SIG-M5 (cell line): ENCODE measurements at places on chromosomes 16 and 17.

GRCh38 chr17:80643326-80644099 is 98.9 kb downstream of the RPTOR start:
- DNase-seq, result no peak

DNA sequence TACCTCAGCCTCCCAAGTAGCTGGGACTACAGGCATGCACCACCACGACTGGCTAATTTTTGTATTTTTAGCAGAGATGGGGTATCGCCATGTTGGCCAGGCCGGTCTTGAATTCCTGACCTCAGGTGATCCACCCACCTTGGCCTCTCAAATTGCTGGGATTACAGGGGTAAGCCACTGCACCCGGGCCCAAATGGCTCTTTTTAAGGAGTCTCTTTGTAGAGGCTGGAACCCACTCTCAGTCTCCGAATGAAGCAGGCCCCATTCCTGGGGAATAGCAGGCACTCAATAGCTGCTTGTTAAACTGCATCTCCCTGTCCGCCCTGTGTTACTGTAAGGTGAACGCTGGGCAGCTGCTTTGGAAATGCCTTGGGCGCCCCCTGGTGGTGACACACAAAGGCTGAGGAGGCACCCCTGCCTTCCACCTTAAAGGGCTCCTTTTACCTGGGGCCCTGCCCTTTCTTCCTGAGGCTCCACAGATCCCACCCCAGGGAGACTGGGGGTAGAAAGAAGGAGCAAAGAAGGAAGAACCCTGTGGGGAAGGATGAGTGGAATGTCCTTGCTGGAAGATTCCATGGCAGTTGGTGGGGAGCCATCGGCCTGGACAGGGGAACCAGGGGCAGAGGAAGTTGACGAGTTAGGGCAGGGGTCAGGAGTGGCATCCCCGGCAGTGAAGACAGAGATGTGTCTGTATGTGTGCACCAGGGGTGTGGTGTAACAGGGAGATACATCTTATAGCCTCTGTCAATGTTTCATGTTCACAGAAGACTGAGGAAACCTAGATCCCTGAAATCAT is 6.1 kb upstream of the SP2 start:
- no peak for DNase-seq

DNA sequence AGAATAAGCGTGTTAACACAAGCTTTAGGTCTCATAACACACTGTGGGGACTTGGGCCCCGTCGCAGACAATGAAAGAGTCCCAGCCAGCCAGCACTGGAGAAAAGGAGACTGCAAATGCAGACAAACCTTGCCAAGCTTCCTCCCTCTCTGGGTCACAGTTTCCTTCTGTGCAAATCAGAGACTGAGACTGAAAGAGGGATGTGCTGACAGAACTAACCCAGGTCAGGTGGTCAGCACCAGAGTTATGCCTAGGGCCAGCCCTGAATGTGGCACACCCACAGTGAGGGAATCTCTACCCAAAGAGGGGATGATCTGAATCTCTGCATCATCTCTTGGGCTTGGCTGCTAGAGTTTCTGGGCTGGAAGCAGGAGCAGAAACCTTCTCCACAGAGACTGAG is 282.3 kb upstream of the CCL2 start:
- no peak for DNase-seq

GRCh38 chr16:19118938-19119431 is 5.2 kb downstream of the ITPRIPL2 start:
- no peak for DNase-seq

GRCh38 chr16:728131-728889 is 1.4 kb downstream of the HAGHL start:
- no peak for DNase-seq

DNA sequence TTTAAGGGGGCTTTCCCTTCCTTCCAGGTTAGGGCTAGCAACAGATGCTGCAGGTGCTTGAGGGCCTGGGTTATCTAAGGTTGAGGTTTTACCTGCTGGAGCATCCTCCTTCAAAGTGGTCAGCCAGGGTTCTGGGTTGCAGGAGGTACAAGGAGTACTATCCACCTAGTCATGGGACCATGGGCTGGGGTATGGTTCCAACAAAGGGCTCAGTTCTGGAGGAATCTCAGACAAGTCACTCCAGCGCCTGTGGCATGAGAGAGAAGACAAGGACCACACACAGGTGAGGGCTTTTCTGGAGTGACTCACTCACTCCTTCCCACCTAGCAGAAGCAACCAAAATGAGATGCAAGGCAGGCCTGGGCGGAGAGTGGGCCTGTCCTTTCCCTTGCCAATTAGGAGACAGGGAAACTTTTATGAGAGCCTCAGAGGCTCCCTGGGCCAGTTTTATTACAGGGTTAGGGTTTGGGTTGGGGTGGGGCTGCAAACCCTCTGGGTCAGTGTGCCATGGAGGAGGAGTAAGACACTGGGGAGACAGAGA is 2.2 kb downstream of the MYO19 start:
- DNase-seq, result no peak

DNA sequence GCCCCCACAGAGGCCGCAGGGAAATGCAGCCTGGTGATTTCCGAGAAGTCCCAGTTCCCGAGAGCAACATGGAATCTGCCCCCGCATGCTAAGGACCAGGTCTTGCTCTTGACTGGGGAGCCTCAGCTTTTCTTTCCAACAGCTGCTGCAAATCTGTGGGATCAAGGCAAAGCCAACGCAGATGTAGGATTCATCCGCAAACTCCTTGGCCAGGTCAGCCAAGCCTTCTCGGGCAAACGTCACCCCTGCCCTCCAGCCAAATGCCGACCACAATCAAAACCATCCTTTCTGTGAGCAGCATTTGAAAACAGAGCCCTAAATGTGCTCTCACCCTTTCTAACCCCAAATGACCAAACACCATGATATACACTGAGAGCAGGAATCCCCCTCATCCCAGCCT is 54.0 kb downstream of the MRM3 start:
- no peak for DNase-seq

- DNase-seq, result no peak
Measured at GRCh38 chr16:51431517-51432241, 280.6 kb upstream of the SALL1 start.
